Activated CD8-positive, alpha-beta memory T cell treated with anti-CD3 and anti-CD28 coated beads for 4 hours (primary cell): ENCODE measurements at places on chromosomes 7 and 10.

- no peak for DNase-seq
Observed at GRCh38 chr7:81846398-81846797, 76.6 kb upstream of the HGF start.

DNA sequence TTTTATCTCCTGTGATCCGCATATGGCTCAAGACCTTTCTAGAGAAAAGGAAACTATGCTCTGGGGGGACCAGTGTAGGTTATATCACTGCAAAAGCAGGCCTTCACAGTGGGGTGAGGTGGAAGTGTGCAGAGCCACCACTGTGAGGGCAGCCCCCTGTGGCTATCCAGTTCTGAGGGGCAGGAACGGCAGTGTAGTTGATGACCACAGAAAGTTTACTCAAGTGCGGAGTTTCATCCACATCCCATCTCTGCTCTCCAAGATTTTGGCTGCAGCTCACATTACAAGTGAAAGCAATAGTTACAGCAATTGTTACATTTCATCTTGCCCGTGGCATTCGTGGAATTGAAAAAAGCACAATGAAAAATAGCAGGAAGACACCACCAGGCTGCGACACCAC, 345.9 kb upstream of the GALNT17 start:
- no peak for DNase-seq

DNA sequence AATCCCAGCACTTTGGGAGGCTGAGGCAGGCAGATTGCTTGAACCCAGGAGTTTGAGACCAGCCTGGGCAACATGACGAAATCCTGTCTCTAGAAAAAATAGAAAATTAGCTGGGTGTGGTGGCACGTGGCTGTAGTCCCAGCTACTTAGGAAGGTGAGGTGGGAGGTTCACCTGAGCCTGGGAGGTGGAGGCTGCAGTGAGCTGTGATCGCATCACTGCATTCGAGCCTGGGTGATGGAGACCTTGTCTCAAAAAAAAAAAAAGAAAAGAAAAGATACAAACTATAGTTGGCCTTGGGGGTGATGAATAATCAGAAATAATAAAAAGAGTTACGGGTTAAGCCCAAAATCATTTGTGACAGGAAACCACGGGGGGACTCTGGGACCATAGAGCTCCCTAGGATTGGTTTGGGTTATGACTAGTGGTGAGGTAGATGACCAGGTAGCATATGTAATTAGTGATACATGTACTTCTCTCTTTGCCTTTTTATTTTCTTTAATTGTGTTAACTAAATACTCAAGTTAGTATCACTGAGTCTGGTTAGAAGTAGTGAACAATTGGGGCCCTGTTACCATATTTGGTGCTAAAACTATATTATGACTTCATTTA, 10.4 kb upstream of the ASCC1 start:
- DNase-seq: no peak

DNA sequence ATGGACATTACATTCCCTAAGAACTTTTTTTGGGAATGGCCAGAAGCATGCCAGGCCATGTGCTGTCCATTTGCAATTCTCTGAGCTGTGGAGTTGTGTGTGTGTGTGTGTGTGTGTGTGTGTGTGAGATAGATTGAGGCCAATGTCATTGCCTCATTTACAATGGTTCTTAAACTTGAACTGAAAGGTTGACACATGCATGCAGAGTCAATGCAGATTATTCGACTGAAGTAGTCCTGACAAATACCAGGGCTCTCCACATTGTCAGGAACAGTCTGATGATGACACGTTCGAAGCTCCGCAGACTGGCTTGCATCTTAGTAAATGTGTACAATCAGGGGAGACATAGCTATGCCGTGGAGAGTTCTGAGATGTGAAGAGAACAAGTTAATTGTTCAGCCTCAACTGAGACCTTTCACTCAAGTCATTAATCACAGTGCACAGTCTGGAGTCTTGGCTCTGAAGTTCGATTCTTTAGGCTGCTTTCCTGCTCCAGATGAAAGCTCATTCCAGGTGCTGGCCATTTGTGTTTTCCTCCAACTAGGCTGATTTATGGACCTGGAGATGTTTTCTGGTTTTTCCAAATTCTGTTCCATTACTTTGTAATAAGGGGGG, 921.9 kb downstream of the LRMDA start:
- DNase-seq: no peak

DNA sequence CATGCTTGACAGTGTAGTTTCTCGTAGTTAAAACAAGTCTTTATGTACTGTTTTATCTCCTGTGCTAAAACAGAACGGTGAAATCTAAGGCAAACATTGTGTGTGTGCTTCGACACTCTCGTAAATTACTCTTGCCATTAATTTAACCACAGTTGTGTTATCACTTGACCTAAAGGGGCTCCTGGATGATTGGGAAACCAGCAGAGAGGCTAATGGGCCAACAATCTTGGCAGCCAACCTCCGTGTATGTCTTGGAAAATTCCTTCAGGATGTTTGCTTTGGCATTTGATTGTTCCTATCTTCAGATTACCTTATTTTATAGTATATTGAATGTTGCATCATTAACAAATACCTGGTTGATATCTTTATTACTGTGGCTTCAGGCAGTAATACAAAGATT, 409.5 kb downstream of the SDK1 start:
- no peak for DNase-seq

- DNase-seq: no peak
Observed at GRCh38 chr10:25902002-25902401, 32.0 kb upstream of the MYO3A start.
